ENCODE measurements at places on chromosomes 4 and X. TPM values are rescaled to one million over a fixed set of nuclear protein-coding genes. Genes with fewer than 3 reads are reported as not detected.

The RAB9B gene
- total RNA-seq, result 0.11 TPM

The CDX4 gene
- total RNA-seq, result not detected

The FGFBP2 gene
- 1.3 TPM for total RNA-seq

The TMPRSS11E gene
- not detected for total RNA-seq

The TXK gene
- 69.9 TPM for total RNA-seq

The TCP11X2 gene
- not detected for total RNA-seq

The IL2 gene
- total RNA-seq, result 4.7 TPM

The ELK1 gene
- 40.5 TPM for total RNA-seq

The CTAG1A gene
- total RNA-seq, result not detected

The PABPC5 gene
- not detected for total RNA-seq

The C1QTNF7 gene
- not detected for total RNA-seq

The SPANXA2 gene
- not detected for total RNA-seq

The MAGEC1 gene
- not detected for total RNA-seq

The NHS gene
- 0.53 TPM for total RNA-seq

The SMAD1 gene
- 11.5 TPM for total RNA-seq

The SYNPO2 gene
- total RNA-seq, result 0.41 TPM

The CLDN34 gene
- total RNA-seq, result not detected

The TMEM47 gene
- not detected for total RNA-seq
